ENCODE measurements at places on chromosomes 5 and 9. TPM values are rescaled to one million over a fixed set of nuclear protein-coding genes. Genes with fewer than 3 reads are reported as not detected.

DNA sequence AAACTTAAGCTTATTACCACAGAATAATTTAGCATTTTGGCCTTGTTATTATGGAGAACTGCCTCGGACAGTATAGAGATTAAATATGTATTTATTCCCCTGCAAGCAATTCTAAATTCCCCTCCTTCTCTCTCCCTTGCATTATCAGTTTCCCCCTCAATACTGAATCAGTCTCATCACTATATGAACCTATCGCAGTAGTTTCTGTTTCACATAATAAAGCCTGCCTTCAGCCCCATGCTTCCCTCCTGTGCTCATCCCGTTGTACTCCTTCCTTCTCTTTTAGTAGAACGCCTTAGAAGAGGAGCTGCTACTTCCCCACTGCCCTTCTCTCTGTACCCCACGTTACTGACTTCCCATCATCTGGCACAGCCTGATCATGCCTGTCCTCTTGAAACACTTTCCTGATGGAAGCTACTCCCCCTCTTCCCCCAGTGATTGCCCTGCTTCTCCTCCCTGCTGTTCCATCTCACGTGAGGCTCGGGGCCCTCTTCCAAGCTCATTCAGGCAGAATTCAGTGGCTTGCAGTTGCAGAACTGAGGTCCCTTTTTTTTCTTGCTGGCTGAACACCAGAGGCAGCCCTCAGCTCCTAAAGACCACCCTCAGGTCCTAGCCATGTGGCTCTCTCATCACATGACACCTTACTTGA, 93.4 kb downstream of the PPIC start:
- no peak for DNase-seq

The CYSRT1 gene
- 0.37 TPM for total RNA-seq

DNA sequence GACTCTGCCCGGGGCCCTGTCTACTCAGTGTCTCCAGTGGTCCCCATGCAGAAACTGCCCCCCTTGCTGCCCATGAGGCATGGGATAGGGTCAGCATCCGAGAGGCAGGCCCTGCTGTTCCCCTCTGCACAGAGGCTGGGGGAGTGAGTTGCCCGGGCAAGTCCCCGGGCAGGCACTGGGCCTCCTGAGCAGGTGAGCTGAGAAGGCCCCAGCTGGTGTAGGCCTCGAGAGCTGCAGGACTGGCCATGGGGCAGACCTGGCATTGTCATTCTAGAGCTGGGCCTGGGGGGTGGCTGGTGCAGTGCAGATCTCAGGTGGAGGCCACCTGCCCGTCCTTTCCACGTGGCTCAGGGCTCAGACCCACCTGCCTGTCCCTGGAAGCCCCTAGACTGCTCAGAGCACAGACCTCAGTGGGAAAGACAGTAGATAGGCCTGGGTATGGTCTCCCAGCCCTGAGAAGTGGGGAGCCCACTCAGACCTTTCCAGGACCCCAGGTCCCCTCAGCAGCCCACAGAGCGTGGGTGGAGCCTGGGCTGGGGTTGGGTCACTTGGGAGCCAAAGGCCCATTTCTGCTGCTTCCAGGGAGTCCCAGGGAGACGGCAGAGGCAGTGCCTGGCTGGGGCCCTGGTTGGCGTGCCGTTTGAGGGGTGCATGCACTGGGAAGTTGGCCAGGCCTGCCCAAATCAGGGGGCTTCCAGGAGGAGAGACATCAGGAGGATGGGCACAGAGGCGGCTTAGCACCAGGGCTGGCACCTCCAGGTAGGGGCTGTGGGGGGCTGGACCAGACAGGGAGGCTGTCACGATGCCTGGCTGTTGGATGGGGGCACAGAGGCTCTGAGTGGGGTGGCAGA, 4.8 kb upstream of the NOTCH1 start:
- DNase-seq: no peak

GRCh38 chr5:67725604-67726003, 490.0 kb upstream of the PIK3R1 start:
- peak; percentile 71 for DNase-seq

DNA sequence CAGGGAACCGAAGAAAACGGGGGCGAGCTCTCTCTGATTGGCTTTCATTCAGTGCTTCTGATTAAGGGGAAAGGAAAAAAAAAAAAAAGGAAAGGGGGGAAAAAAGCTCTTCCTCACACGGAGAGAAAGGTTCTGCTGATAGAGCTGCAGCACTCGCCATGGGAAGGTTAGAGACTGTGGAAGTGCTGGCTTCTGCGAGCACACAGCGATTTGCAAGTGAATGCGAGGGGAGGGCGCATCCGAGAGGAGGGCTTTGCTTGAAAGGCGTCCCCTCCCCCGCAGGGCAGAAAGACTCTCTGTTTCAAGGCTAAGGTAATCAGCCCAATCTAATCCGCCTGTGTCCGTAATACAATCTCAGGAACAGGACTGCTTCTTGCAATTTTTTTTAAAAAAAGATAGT, at the start of gene CDH10:
TSS of gene CDH10 (minus strand) at position 218 of the 400 bp plus-strand sequence. CDS start 51,488 bp downstream, outside the sequence.
- DNase-seq: no peak

The SNCAIP gene
- 93.1 TPM for total RNA-seq

DNA sequence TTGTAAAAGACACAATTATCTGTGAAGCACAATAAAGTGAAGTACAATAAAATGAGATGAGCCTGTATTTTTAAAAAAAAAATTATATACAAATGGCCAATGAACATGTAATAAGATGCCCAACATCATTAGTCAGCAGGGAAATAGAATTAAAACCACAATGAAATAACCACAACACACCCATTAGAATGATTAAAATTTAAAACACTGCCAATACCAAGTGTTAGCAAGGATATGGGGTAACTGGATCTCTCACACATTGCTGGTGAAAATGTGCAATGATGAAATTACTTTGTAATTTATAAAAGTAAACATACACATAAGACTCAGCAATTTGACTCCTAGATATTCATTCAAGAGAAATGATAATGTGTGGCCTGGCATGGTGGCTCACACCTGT, 62.8 kb downstream of the SHOC1 start:
- DNase-seq: no peak

DNA sequence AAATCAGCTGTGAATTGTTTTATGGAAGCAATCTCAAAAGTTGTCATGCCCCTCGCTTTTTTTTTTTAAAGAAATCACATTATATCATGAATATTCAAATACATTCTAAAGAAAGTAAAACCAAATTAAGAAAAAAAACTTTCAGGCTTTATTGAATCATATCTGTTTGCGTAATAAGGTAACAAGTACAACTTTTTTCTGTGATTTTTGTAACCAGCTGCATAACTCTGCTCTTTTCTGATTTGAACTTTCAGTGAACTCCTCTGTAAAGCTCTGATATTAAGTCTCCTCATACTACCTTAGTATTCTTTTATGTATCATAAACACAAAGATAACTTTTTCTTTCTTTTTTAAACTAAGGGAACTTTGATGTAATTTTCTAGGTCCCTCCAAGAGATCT, 65.3 kb downstream of the CWC27 start:
- DNase-seq: no peak

The FOXD4 gene
- total RNA-seq: 0.17 TPM

GRCh38 chr9:115969096-115969495, 184.5 kb upstream of the PAPPA start:
- DNase-seq: no peak

The SLC34A3 gene
- total RNA-seq: not detected

DNA sequence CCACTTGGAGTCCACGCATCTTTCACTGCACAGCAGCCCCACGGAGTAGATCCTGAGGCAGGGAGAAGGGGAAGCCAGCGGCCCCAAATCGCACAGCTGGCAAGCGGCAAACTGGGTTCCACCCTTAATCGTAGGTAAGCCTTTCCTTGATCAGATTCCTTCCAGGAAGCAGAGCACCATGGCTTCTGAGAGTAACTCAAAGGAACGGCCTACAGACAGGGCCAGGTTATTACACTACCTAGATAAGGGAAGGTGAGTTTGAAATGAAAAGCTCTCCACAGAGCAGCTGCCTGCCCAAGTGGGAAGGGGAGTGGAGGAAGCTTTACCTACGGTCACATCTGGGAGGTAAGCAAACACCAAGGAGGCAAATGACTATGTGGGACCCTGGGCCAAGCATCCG, 7.9 kb downstream of the DAP start:
- DNase-seq: no peak

DNA sequence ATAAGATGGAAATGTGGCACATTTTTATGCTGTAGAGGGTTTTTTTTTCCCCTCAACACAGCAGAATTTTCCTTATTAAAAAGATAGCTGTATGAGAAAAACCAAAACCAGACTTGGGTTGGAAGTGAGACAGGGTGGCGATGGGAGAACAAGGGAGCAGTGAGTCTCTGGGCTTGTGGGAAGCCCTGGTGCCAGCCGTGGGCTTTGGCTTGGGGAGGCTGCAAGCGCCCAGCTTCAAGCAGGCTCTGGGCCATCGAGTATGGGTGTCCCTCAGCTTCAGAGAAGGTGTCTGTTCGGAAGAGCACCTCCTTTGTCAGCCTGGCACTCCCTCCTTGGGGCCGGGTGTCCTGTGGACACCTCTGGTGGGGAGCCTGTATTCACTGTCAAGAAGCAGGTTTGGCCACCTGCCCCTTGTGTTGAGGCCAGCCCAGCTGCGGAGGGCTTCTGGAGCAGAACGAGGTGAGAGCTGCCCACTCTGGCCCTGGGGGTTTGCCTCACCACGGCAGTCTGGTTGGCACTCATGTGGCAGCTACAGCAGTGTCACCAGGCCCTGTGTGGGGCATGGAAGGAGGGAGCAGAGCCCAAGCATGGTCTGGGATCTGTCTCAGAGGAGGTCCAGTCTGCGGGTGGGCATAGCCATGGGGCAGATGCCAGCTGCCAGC, 37.6 kb upstream of the ANGPTL2 start:
- DNase-seq: no peak

The SHC3 gene
- total RNA-seq: 0.05 TPM

The GABRB2 gene
- not detected for total RNA-seq

DNA sequence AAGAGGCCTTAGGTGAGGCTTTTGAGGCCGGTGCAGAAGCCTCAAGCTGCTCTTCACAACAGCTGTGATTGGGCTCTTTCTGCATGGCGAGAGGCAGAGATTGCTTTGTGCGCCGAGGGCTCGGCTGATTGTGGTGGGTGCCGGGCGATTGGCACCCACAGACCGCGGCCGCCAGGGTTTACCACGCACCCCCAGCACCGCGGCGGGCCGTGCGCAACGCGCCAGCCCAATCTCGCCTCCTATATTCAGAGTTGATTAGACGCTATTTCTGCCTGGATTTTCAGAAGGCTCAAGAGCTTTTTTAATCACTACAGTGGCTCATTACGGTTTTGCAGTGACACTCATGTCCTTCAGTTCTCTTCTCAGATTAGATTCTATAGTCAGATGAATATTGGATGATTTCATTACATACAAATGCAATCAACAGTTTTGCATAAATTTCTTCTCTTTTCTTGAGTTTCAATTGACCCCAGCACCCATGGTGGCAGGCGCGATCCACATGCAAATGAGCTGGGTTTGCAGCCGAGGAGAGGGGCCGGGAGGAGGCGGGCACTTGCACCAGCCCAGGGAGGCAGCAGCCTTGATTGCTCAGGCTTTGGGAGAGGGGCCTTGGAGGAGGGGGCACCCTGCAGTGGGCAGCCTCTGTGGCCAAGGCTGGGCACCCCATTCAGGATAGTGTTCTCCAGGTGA, 33.8 kb upstream of the PTGS1 start:
- no peak for DNase-seq

The DDX4 gene
- not detected for total RNA-seq

DNA sequence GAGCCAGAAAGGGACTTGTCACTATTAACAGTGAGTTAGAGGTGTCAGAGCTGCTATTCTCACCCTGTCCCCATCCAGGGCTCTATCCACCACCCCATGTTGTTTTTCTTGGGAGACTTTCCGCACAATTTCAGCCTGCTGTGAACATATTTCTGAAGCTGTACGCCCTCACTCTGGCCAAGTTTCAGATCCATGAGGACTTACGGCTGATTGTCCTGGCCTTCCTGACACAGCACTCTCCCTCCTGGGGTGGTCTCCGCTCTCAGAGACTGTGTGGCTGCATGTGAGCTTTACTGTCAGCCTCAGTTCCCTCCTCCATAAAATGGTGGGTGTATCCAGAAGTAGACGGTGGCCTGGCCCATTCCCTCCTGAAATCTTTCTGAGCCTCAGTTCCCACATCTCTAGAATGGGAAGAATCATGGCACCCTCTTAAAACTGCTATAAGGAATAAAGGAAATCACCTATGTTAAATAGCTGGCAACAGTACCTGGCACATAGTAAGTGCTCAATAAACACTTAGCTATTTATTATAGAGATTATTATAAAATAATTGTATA, 804 bp upstream of the IL17B start:
- no peak for DNase-seq

DNA sequence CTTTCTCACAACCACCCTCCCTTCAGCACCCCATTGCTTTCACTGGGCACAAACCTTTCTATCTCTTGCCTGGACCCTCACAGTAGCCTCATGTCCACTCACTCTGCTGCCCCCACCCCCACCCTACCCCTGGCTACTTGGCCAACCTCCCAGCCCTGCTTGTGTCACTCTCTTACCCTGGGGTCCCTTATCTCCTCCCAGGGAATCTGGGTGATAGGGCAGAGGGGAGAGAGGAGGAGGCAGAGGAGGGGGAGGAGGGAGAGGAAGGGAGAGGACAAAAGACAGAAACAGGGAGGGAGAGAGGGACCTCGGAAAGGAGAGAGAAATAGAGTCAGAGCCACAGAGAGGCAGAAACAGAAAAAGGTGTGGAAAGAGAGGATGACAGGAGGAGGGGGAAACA, 25.0 kb upstream of the KIF12 start:
- DNase-seq: no peak

DNA sequence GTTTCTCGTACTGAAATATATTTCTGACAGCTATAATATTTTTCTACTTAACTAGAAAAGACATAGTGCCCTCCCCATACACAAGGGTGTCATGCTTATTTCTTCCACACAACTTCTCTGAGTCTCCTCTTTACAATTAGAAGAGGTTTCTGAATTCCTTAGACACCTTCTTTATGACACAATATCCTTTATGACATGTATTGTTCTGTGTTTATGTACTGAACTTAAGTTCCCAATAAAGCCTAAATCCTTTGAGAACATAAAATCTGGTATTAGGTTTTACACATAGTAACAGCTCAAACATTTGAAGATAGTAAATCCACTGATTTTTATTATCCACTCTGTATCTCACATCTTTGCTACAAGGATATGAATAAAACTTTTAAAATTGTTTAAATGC, 32.5 kb downstream of the GRAMD2B start:
- DNase-seq: no peak

DNA sequence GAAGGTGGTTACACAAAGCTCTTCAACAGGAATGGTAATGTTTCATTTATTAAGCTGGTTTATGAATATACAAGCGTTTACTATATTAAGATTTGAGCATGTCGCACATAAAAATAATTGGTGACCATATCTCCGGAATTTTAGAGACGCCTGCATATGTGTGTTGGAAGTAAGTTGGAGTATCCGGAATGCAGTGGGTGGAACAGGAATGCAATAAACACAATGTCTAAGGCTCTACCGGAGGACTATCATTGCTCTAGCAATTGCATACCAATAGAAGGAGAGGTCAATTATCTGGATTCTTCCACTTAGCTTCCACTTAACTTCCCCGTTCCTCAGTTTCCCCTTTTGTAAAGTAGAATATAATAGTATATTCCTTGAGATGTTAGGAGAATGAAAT, 1.1 kb upstream of the CEP78 start:
- peak; percentile 36 for DNase-seq

The ANKRD20A1 gene
- 1.7 TPM for total RNA-seq

All from dermis blood vessel endothelial cell (primary cell).